ENCODE measurements at places on chromosomes 6 and 20. TPM values are rescaled to one million over a fixed set of nuclear protein-coding genes. Genes with fewer than 3 reads are reported as not detected.

The RBM38 gene
- total RNA-seq: 14.6 TPM

The ARMH2 gene
- not detected for total RNA-seq

The EMILIN3 gene
- total RNA-seq: not detected

The C6orf163 gene
- total RNA-seq: 0.63 TPM

The MYCT1 gene
- 0.06 TPM for total RNA-seq

The CLPSL1 gene
- total RNA-seq: not detected

The TFAP2C gene
- total RNA-seq: 7.7 TPM

The PTCHD4 gene
- total RNA-seq: not detected

The HEY2 gene
- 0.77 TPM for total RNA-seq

The FOXF2 gene
- 2.7 TPM for total RNA-seq

The OR2J3 gene
- total RNA-seq: not detected
